DMS79 treated with DMSO at 0.1 percent for 48 hours (cell line): ENCODE measurements at places on chromosomes 5 and 9.

DNA sequence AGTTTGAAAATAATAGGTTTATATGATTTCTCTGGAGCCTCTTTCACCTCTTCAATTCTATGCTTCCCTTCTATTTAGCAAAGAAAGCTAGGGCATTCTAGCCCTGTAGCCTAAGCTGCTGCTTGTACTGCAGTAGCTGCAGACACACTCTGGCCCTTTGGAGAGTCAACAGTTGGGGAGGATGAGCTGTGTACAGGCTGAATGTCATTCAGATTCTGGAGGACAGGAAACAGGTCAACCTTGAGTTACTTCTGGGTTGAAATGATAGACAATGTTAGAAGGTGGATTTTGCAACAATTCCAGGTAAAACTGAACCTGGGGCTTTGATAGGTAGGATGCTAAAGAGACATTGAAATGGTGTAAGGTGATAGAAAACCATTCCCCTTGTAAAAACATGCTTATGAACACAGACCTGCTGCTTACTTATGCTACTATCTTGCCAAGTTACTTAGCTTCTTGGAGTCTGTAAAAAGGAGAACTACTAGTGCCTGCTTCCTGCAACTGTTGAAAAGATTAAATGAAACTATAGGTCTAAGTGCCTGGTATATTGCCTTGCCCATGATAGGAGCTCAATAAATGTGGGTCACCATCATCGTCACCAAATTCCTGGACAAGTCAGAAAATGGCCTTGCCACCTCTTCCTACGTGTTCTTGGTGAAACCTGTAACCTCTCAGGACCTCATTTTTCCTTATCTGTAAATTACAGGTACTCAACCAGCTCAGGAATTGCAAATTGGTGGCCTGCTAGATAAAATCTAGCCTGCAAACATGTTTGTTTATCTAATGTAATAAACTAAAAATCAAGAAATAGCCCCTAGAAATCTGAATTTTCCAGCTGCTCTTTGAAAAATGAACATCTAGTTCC, 83.7 kb downstream of the GALNT10 start:
- no peak for DNase-seq

DNA sequence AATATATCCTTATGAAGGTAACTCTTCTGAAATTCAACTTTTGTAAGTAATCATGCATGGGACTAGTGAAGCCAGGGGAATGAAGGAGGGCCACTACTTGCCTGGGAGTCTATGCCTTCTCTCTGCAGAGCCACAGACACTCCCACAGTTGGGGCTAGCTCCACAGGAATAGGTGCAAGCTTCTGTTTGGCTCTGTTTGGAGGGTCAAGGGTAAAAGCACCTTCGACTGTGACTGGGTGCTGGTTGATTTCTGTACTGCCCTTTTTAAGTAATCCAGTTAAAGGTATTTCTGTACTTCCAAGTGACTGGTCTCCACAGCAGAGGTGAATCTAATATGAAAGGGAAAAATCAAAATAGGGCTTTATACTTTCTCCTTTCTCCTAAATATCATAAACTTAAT, 32.2 kb downstream of the CEP120 start:
- no peak for DNase-seq

GRCh38 chr9:83108208-83108607, 45.3 kb upstream of the RASEF start:
- DNase-seq = no peak

GRCh38 chr5:132430746-132431145, 59.8 kb downstream of the IRF1 start:
- no peak for DNase-seq

DNA sequence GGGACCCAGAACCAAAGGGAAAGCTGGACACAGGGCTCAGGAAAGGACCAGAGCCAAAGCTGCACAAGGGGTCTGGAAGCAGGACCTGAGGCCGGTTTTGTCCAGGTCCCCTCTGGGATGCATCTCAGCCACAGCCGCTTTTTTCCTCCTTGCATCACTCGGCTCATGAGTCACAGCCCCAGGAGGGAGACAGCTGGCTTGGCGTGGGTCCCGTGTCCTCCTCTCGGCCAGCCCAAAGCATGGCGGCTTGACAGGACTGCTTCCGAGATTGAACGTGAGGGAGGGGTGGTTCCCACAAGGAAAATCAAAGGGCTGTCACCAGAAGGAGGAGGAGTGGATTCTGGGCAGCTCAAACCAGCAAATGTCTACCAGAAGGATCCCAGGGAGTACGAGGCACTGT, 56.7 kb upstream of the CPLX2 start:
- no peak for DNase-seq

DNA sequence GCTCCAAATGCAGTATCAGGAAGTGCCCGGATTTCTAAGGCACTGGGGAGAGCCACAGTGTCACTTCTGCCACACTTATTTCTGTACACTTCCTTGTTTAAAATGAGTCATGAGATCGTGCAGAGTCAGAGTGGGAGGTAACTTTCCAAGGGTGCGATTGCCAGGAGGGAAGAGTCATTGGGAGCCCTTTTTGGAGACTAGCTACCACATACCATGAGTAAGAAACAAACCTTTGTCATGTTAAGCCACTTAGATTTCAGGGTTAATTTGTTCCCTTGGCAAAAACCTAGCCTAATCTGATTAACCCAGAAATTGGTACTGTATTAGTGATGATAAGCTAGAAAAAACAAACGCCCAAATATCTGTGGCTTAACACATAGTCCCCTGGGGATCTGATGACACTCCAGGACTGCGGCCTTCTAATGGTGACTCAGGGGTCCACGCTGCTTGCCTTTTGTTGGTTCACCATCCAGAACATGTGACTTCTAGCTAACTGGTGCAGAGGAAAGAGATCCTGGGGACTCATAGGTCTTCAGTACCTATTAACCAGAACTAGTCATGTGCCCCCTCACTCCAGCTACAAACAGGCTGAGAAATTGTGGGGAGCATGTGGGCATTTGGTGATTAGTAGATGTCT, 48.6 kb upstream of the TLE1 start:
- DNase-seq = no peak

DNA sequence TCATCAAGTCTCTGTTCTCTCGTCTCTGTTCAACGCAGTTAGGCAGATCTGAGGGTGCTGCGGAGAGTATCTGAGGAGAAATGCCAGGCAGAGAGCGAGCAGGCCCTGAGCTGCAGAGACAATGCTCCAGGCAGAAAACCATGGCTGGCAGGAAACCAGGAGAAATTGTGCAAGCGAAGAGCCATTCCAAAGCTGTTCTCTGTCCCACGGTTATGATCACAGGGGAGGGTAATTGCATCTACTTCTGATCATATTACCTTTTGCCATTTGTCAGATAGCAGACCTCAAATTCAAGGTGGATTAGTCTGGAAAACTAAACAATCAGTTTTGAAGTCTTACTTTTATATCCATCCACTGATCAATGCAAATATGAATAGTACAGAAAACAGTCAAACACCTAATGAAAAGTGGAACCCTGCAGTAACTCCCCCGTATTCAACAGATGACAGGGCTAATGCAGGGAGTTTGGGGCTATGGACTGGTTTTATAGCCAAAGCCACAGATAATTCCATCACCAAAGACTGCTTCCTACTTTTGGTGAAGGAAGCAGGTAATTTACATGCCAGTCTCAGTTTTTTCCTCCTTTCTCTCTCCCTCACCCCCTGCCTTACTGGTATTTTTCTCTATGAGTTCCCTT, 228.0 kb downstream of the DCP2 start:
- DNase-seq = no peak

DNA sequence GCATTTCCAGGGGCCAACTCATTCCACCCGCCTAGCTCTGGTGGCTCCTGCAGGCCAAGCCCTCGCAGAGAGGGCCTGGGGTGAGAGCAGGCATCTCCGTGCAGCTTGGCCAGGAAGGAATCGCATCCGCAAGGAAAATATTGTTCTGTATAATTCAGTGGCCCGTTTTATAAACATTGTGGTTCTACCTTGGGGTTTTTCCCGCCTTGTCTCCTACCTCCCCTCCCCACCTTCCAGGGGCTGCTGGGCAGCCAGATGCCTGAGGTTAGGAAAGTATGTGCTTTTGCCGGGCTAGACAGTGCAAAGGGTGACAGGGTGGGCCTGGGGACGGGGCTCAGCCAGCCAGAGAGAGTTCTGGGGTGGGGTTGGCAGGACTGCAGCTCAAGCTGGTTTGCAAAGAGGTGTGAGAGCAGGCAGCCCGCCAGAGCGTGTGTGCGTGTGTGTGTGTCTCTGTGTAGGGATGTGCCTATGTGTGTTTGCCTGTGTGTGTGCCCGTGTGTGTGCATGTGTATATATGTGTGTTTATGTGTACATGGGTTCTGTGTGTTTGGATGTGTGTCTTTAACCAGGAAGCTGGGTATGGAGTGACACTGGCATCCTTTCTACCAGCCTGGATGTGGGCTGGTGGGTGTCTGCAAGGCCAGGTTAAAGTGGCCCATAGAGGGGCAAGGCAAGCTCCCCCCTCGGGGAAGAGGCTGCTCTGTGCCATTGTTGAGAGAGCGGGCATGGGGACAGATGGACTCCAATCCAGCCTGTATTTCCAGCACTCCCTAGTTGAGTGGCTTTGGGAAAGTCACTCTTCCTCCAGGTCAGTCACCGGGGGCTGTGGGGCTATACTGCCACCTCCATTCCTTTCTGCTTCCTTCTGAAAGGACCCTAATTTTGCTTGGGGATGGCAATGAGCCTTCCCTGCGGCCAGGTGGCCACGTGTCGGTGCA, 10.6 kb upstream of the SLC2A6 start:
- no peak for DNase-seq

DNA sequence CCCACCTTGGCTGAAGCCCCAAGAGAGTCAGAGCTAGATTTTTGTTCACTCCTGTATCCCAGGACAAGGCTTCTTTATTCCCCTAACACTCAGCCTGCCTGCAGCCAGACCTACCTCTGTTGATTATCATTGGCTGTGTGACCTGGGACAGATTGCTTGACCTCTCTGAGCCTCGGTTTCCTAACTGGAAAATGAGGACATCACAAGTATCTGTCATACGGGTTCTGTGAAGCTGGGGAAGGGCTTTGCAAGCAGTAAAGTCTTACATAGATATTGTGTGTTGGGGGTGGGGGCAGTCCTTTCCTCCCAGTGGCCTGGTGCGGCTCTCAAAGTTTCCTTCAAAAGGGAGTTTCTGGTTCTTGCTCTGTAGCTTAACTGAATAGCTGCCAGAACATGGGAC, 2.5 kb upstream of the NEK6 start:
- no peak for DNase-seq

DNA sequence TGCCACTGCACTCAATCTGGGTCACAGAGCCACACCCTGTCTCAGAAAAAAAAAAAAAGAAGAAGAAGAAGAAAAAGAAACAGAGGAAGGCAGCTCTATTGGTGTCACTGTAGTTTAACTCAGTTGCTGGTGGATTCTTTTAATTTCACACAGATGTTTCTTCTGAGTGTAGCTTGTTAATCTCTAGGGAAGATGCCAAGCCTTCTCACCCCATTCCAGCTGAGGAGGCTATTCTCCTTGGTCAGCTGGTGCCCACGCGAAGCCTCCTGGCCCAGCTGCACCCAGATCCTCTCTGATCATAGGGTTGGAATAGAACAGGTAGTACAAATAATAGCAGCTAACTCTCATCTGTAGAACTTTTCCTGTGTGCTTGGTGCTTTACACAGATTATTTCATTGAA, 113.8 kb upstream of the SPRY4 start:
- no peak for DNase-seq

GRCh38 chr9:108050894-108051293, 561.3 kb upstream of the KLF4 start:
- no peak for DNase-seq

GRCh38 chr9:115939065-115939765, 214.4 kb upstream of the PAPPA start:
- no peak for DNase-seq

DNA sequence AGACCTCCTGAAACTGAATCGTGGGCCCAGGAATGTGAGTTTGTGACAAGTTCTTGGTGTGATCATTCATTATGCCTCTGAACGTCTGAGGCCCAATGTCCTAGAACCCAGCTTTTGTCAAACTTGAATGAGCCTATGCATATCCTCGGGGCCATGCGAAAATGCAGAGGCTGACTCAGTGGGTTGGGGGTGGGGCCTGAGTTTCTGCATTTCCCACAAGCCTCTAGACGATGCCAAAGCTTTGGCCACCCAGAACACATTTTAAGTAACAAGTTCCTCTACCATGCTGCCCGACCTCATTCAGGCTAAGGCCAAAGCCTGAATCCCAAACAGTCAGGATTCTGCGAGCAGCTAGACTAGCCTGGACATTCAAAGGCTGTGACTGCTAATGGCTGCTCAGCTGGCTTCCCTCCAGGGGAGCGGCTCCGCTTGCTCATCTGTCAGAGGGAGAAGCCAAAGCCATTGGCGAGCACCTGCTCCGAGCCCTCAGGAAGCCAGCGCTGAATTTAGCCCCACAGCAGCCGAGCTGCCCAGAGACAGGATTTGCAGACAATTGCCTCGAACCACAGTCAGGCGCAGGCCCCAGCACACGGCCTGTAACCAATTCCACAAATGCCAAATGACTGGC, 177.5 kb downstream of the ZDHHC21 start:
- DNase-seq = no peak

DNA sequence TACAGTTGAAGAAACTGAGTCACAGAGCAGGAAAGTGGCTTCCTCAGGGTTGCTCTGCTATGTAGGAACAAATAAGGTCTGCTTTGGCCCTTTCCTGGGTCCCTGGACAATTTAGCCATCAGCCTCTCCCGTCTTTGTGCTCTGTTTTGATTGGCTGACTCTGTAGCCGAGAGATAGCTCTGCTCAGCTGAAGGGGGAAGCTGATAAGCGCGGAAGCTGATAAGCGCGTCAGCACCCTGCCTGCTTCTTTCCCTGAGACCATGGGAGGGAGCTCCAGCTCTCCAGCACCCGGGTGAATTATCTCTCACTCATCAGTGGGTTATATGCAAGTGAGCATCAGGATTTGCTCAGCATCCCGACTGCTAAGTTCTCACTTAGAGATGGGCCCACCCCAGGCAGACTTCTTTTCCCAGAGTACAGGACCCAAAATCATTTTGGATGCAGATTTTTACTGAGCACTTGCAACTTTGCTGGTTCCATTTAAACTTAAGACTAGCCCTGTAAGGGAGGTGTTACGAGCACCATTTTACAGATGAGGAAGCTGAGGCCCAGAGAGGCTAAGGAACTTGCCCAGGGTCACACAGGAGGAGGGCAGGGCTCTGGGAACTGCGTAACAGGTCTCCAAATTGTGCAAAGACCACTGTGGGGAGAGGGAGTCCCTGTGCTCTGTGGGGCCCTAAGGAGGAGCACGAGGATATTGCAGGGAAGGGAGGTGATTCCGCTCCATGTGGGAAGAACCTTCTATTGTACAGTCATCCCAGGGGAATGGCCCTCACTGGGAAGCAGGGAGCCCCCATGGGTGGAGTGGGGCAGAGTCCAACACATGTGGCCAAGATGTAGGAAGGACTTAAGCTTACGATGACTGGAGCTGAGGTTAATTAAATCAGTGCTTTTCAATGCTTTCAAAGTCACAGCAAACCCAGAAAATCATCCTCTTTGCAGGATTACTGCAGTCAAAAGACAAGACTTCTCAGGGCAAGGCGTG, 83.7 kb upstream of the ORM1 start:
- no peak for DNase-seq

DNA sequence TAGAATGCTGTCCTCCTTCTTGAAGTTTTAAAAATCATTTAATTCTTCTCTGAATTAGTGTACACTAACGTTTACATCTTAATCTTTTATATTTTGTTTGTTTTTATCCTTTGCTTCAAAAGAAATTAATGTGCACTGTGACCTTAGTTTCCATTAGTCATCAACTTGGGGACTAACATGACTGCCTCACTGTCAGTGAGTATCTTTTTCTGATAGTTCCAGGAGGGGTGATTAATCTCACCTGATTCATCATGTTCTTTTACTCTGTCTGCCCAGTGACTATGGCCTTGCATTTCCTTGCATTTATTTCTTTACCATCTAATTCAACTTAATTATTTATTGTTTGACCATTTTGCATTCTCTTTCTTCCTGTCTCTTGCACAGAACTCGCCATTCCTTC, 33.4 kb upstream of the NR3C1 start:
- DNase-seq = no peak

GRCh38 chr9:90874194-90874593, 72.6 kb downstream of the SYK start:
- DNase-seq = no peak
